CD4-positive, alpha-beta T cell treated with Interleukin-1 beta for 1 hour (primary cell): ENCODE measurements at places on chromosomes 6 and 20.

DNA sequence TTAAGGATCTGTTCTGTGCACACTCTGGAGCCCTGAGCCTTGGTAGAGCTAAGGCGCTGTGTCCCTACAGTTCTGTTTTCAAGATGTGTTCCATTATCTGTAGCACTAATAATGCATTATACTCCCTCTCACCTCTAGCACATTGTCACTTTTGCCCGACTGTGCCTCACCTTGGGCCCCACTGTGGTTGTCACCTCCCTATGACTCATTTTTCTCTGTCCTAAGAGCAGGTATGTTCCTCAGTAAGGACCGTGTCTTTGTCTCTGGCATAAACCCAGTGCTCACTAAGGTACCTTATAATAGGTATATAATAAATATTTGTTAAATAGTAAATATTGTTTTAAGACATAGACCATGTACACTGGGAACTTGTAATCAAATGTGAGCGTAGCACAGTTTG, 942.5 kb upstream of the CITED2 start:
- DNase-seq, result no peak

- peak; percentile 11 for DNase-seq
Measured at GRCh38 chr20:58086763-58087561, 141.5 kb downstream of the ANKRD60 start.

- DNase-seq, result no peak
Measured at GRCh38 chr6:143059663-143060353, 881 bp upstream of the AIG1 start.

- no peak for DNase-seq
Measured at GRCh38 chr20:3783511-3784195, 2.4 kb upstream of the SPEF1 start.

- DNase-seq, result peak; percentile 37
Measured at GRCh38 chr6:29828471-29828797, 809 bp downstream of the HLA-G start.

GRCh38 chr6:113873043-113873667, 16.0 kb downstream of the MARCKS start:
- DNase-seq, result peak; percentile 61

GRCh38 chr6:166683477-166683876, 56.4 kb upstream of the RPS6KA2 start:
- DNase-seq, result no peak
